Fibroblast of skin of abdomen (primary cell): ENCODE measurements at places on chromosomes 2 and 18.

DNA sequence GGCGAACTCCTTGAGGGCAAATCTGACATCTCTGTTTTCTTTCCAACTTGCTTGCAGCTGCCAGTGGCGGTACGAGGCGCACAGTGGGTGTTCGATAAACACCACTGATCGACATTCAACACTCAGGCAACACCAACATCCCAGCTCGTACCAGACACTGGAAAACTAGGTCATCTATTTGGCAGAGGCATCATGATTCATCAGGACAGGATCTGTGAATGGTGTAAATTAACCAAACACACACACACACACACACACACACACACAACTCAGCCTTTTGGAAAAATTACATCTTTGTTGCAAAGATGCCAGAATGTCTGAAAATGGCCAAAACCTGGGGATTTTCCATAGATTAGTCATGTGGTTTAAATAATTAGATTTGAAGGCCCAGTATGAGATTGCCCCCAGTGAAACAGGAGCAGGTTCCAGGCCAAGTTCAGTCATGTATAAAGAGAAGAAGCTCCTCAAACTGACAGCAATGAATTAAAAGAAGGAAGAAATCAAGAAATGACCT is 150.5 kb upstream of the NCKAP5 start:
- peak; percentile 97 for DNase-seq

DNA sequence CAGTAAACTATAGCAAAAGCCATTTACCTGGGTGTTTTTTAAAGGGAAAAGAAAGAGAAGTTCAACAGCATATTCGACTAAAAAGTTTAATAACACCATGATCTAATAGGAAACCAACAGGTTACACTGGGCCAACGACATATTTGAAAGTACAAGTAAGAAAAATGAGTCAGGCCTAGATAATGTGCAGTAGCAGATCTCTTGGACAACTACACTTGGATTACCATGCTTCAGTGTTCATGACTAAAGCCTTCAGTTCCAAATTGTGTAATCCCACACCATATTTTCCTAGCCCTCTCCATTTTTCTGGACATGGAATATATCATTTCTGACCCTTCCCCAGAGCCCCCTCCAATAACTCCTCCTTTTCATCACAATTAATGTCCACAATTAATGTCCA is 39.1 kb upstream of the FIGN start:
- DNase-seq = peak; percentile 86

DNA sequence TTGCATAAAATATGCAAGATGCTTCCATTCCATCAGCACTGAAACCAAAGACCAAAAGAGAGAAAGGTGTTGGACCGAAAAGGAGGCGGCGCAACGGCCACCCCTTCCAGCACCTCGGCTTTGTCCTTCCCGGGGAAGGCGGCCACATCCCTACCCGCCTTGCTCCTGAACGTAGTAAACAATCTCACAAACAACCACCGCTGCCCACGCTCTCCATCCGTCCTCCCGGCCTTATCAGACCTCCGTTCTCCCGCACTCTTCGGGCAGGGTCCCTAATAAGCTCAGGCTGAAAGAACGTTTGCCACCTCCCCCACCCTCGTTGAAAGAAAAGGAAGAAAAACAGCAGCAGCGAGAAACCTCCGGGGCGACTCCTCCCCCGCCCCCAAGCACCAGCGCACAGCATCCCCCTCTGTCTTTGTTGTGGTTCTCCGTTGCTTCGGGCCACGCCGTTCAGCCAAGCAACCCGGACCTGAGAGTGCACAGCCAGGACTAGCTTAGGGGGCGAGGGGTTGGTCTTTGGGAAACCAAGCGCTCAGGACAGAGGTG is 4.4 kb downstream of the EVX2 start:
- DNase-seq = no peak

GRCh38 chr2:172248381-172248780 is 145.7 kb upstream of the DLX2 start:
- no peak for DNase-seq

DNA sequence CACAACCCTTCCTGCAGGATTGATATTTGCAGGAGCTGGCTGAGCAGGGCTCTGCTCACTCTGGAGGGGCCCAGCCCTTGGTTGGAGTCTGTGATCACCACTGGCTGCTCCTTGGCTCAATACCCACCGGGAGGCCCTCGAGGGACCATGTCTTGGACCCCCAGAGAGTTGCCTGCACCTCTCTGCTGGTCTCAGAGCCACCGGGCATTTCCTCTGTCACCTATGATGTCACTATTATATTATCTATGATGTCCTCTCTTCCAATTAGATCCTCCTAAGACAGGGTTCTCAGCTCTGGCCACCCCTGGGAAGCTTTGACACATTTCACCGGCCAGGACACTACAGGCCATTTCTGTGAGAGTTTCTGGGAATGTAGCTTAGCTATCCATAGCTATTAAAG is 113.1 kb downstream of the PDCL3 start:
- DNase-seq = no peak

GRCh38 chr2:114553027-114553426 is 110.6 kb downstream of the DPP10 start:
- DNase-seq = no peak

DNA sequence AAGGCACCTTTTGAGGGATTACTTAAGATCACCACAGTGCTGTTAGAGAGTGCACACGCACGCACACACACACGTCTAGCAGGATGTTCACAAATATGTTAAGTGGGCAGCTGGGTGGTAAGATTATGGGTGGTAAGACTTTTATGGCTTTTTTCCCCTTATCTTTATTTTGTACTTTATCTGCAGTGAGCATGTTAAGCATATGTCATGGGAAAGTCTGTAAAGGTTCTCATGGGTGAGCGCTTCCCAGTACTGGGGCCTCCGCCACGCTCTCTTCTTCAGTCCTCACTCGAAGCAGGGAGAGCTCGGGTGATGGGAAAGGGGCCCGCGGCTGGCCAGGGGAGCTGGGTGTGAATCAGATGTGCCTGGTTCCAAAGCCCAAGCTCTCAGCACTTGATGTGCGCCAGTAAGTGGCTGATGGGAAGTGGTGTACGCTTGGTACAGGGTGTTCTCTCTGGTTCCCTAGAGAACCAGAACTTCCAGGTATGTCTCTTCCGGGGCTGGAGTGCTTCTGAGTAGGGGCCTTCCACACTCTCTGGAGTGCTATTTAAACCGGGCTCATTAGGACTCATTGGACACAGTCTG is 83.9 kb upstream of the YWHAQ start:
- DNase-seq = no peak

- no peak for DNase-seq
These were observed 43.8 kb downstream of the SERTAD2 start for GRCh38 chr2:64609942-64610281.

DNA sequence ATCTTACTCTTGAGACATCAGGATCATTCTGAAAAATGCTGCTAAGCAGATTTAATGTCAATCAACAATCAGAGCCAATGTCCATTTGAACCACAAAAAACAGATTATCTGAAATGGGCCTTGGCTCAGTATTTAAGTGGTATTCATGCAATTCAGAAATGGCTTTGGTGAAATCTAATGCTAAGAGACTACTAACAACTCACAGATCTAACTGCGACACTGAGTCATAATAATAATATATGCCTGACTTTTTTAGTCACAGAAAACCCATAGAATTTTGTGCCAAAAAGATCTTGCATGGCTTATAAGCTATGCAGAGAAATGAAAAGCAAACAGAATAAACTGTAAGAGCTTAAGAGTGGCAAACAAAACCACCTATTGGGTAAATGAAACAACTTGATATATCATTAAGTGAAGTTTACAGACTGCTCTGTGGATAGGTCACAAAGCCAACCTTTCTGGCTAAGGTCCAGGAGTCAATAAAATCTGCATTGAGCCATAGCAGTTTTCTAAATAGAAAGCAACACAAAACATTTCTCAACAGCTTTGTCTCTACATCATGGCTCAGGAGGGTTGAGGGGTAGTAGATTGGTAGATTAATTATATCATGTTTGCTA is 234.3 kb downstream of the LRATD1 start:
- no peak for DNase-seq

DNA sequence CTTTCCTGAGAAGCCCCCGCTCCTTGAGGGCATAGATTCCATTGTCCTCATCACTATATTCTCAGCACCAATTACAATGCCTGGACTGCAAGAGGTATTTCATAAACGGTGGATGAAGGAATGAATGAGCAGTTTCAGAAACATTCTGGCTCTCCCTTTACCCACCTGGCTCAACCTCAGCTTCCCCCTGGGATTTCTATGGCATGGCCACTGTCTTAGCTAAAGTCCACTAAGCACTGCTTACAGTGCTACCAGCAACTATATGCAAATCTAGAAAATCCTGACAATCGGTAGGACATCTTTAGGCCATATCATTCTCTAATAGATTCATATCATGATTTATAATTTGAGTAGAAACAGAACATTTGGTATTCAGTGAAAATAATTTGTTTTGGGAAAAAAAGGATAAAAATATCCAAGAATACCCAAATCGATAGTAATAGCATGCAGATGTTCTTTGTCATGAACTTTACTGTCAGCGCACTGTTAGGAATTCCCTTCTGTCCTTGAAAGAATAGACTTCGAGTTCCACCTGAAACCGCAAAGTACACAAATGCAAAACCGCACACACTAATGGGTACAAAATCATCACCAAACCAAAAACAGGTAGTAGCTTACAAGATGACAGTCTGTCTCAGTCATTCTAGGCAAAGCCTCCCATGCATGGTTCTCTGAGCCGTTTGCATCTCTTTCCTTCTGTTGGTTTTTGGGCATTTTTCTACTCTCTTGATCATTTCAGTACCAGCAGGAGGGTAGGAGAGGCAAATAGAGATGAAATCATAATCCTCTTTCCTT is 303.6 kb upstream of the ID2 start:
- no peak for DNase-seq

DNA sequence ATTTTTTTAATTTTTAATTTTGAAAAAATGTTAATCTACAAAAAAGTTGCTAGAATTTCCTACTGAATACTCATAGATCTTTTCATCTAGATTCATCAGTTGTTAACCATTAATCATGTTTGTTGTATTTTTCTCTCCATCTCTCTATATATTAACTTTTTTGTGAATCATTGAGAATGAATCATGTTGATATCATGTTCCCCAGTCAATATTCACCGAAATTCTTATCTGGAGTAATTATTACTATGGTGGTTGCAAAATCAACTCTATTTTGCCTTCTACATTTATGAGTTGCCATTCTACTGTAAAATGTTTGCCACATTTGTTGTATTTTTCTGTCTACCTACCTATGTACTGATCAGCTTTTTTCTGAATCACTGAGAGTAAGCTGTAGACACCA is 154.0 kb downstream of the SPP2 start:
- DNase-seq = peak; percentile 5

- no peak for DNase-seq
These were observed 8.3 kb downstream of the FN1 start for GRCh38 chr2:215427585-215427984.

DNA sequence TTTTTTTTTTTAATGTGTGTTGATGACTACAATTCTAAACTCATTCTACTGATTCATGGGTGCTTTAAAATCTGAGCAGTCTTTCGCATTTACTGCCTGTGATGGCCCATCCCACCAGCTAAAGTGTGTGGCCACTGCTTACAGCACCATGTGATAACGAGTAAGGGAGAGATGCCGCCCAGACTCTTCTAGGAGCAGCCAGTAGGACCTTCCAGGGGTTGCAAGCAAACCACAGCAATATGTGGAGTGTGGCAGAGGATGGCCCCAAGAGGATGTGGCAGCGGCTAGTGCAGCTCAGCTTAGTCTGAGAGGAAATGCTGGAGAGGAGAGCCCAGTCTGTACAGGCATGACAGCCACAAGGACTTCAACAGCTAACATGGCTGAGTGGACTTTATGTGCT is 14.9 kb downstream of the IL1B start:
- DNase-seq = no peak

DNA sequence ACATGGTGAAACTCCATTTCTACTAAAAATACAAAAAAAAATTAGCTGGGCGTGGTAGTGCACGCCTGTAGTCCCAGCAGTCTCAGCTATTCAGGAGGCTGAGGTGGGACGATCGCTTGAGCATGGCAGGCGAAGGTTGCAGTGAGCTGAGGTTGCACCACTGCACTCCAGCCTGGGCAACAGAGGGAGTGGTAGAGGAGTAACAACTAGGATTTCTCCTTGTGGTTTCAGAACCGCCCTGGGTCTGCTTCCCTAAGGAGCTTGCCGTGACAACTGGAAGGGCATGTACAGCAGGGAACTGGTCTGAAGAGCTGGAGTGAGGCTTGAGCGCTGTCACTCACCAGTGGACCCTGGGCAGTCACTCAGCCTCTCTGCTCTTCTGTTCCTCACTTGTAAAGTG is 29.1 kb downstream of the REEP1 start:
- no peak for DNase-seq

GRCh38 chr2:176637486-176638166 is 368.4 kb downstream of the MTX2 start:
- DNase-seq = peak; percentile 81

GRCh38 chr2:218858671-218859555 is 692 bp upstream of the WNT6 start:
- DNase-seq = no peak

GRCh38 chr2:150207979-150208378 is 279.5 kb downstream of the RND3 start:
- DNase-seq = no peak

GRCh38 chr2:178499640-178500039 is 19.4 kb downstream of the PLEKHA3 start:
- no peak for DNase-seq

DNA sequence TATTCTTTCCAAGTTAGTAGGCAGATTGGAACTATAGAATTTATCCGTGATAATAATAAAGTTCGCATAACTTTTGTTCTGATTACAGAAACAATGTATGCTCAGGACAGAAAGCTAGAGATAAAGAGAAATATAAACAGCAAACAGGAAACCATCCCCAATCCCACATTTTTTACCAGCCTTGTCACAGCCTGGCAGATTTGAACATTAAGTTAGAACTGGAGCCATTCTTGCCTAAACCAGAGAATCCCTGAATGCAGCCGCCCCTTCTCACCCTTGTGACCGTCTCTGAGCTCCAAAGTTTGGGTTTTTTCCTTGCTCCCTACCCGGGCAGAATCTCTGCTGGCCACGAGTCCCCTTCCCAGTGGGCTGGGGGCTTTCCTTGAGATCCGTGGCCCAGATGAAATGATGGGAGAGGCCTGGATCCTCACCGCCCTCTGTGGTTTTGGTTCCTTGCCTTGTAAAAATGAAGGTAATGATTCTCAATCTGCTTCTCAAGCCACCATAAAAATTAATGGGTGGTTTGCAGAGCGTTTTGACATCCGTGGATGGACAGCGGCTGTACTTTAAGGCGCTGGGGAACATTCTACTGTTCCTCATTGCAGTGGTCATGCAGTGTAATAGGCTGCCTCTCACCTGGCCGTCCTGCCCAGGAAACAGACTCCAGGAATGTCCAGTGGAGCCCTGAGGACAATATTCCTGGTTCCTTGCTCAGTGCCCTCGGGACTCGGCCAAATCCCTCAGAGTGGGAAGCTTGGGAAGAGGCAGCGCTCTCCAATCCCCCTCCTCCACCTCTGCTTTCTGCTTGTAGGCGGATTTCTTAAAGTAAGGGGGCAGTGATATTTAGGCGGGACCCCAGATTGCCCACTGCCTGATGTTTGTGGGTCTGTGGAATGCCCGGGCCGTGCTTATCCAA is 1.6 kb downstream of the SH3BP4 start:
- DNase-seq = no peak

GRCh38 chr2:57107353-57107752 is 923.6 kb downstream of the CCDC85A start:
- no peak for DNase-seq
